H7 (cell line): ENCODE measurements at places on chromosomes 3 and 15. TPM values are rescaled to one million over a fixed set of nuclear protein-coding genes. Genes with fewer than 3 reads are reported as not detected.

Gene GRK7
- total RNA-seq = 0.04 TPM in 1 of 2 replicates, not detected in the other

Gene GABRR3
- total RNA-seq = not detected in 2 replicates

Gene LYZL4
- total RNA-seq = not detected in 2 replicates

Gene GCSAM
- total RNA-seq = not detected in 2 replicates

Gene RLBP1
- 0.15 TPM in 1 of 2 replicates, not detected in the other for total RNA-seq

Gene GOLGA6L7
- total RNA-seq = not detected in 2 replicates

Gene ZPLD1
- total RNA-seq = not detected in 2 replicates

Gene SOX14
- total RNA-seq = 0.52 and 1.2 TPM in 2 replicates

Gene SERPINI2
- not detected in 2 replicates for total RNA-seq

Gene BTLA
- not detected in 2 replicates for total RNA-seq

Gene XRN1
- 7.1 and 10.7 TPM in 2 replicates for total RNA-seq

Gene WHAMM
- 1.0 and 1.9 TPM in 2 replicates for total RNA-seq

Gene CAND2
- total RNA-seq = 16.7 and 17.4 TPM in 2 replicates

Gene TRIM42
- not detected in 2 replicates for total RNA-seq

Gene ACKR4
- total RNA-seq = not detected in 2 replicates

Gene DNAJC13
- 17.1 and 22.7 TPM in 2 replicates for total RNA-seq

Gene FRMD5
- total RNA-seq = 2.4 and 6.5 TPM in 2 replicates

Gene CCR2
- total RNA-seq = not detected in 2 replicates

Gene TGM4
- 0.11 TPM in 1 of 2 replicates, not detected in the other for total RNA-seq

Gene P2RY14
- total RNA-seq = not detected in 2 replicates

Gene FEZF2
- total RNA-seq = 0.14 TPM in 1 of 2 replicates, not detected in the other

Gene ATOSA
- 3.7 and 6.2 TPM in 2 replicates for total RNA-seq

Gene MRPL3
- total RNA-seq = 248 and 253 TPM in 2 replicates

Gene SNURF
- 18.0 and 32.9 TPM in 2 replicates for total RNA-seq

Gene CXCR6
- not detected in 2 replicates for total RNA-seq

Gene ZMYND10
- 1.1 and 1.3 TPM in 2 replicates for total RNA-seq

Gene RGMA
- total RNA-seq = 32.6 and 34.3 TPM in 2 replicates

Gene LTF
- not detected in 2 replicates for total RNA-seq

Gene SAXO2
- 1.1 and 8.6 TPM in 2 replicates for total RNA-seq

Gene CLRN1
- 0.17 and 0.22 TPM in 2 replicates for total RNA-seq

Gene SI
- not detected in 2 replicates for total RNA-seq

Gene TUSC7
- not detected in 2 replicates for total RNA-seq

Gene P4HTM
- total RNA-seq = 17.6 and 22.4 TPM in 2 replicates

Gene ACSBG1
- total RNA-seq = 2.7 and 3.9 TPM in 2 replicates

Gene GJD2
- 0.07 TPM in 1 of 2 replicates, not detected in the other for total RNA-seq

Gene LRRC2
- 3.3 and 3.9 TPM in 2 replicates for total RNA-seq

Gene LDHAL6B
- not detected in 2 replicates for total RNA-seq

Gene SCN11A
- total RNA-seq = 0.10 and 0.11 TPM in 2 replicates

Gene LRRC34
- 4.2 and 8.5 TPM in 2 replicates for total RNA-seq

Gene ZNF148
- total RNA-seq = 9.7 and 14.3 TPM in 2 replicates

Gene MAP1A
- total RNA-seq = 0.67 and 1.8 TPM in 2 replicates

Gene DLL4
- 0.26 TPM in 1 of 2 replicates, not detected in the other for total RNA-seq

Gene CP
- total RNA-seq = 0.21 and 0.59 TPM in 2 replicates

Gene PRR23C
- total RNA-seq = not detected in 2 replicates

Gene ARMC8
- 43.2 and 46.0 TPM in 2 replicates for total RNA-seq

Gene SEMA3G
- 1.1 and 2.2 TPM in 2 replicates for total RNA-seq

Gene IMPG2
- total RNA-seq = 0.03 and 0.04 TPM in 2 replicates

Gene REC114
- total RNA-seq = not detected in 2 replicates

Gene LSAMP
- 0.37 and 2.6 TPM in 2 replicates for total RNA-seq

Gene TMEM266
- 5.4 and 6.3 TPM in 2 replicates for total RNA-seq

Gene SETD5
- total RNA-seq = 99.8 and 139 TPM in 2 replicates

Gene EIF2A
- 81.3 and 141 TPM in 2 replicates for total RNA-seq

Gene CYP1A2
- not detected in 2 replicates for total RNA-seq

Gene PRRT3
- total RNA-seq = 5.3 and 6.8 TPM in 2 replicates

Gene STRC
- total RNA-seq = 0.03 and 0.55 TPM in 2 replicates

Gene TPRG1
- total RNA-seq = 0.35 and 1.4 TPM in 2 replicates

Gene SLC12A8
- 9.3 and 9.7 TPM in 2 replicates for total RNA-seq

Gene TM4SF4
- total RNA-seq = not detected in 2 replicates

Gene ANKRD63
- total RNA-seq = 0.22 and 0.45 TPM in 2 replicates

Gene PPP1R14D
- not detected in 2 replicates for total RNA-seq
